ENCODE measurements at places on chromosomes 3 and 15.

DNA sequence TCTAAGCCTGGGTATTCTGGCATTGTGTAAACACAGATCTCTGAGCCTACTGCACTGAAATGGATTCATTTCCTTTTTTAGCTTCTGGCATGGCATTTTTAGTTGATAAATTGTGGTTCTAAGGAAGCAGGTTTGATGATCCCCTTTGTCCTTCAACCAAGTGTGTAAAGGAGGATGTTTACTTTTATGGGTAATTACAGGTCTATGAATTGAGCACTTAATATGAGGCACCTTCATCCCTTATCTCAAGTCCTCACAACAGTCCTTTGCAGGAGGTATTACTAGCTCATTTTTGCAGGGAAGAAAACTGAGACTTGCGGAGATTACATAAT lies 30.8 kb upstream of the ZBTB38 start:
- no peak for DNase-seq

DNA sequence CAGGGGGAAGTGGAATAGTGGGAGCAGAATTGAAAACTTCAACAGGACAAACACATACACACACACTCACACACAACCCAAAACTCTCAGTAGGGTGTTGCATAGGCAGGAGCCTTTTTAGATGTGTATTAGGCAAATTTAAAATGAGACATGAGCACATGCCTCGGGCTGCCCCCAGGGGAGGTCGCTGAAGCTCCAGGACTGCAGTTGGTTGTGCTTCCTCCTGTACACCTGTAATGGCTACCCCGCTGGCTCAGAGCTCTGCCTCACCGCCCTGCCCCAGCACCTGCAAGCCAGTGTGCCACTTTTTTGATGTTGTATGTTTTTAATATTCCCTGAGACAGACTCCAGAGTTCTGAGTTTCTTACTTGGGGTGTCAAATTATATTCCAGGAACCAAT lies 303.4 kb upstream of the NR2E3 start:
- DNase-seq: no peak

GRCh38 chr3:100562224-100562857 lies 47.1 kb upstream of the ADGRG7 start:
- DNase-seq: no peak

- no peak for DNase-seq
Observed at GRCh38 chr3:110495201-110495927, 576.3 kb upstream of the NECTIN3 start.

GRCh38 chr15:56871185-56871584 lies 47.3 kb upstream of the TCF12 start:
- DNase-seq: peak; percentile 74

- no peak for DNase-seq
Observed at GRCh38 chr3:156323466-156323865, 203.1 kb downstream of the KCNAB1 start.

DNA sequence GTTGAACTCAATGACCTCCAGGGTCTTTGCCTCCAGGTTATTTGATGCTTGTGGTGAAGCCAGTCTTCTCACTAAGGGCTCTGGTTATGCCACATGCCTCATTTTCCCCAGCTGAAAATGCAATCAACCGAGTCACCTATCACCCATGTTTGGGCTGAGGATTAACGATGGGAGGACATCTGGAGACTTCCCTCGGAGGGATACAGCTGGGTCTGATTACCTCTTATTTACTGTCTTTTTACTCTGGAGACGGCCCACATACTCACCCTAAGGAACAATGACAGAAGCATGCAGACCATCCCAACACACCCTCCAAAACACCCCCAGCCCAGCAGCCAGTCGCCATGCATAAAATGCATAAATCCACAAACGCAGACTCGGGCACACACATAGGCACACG lies 187.4 kb downstream of the OPA1 start:
- no peak for DNase-seq

DNA sequence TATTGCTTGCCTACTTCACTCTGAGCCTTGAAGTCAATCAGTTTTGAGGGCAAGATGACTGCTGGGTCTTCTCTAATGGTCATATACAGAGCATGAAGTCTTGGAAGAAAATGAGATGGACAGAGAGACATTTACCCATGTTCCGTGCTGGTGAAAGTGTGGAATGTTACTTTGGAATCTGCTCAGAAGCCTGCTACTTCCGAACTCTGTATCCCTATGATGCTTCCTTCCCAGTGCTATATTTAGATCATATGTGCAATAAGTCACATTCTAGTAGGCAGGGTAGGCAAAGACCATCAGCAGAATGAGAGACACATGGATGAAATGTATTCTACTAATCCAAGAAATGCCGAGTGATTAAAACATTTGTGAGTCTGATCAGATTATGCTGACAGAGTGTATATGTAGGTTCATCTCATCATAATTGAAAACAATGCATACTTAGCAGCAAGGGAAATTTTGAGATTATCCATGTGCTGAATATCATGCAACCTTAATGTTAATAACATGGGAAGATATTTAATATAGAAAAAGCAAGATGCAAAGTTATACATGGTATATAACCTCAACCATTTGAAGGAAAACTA lies 60.5 kb downstream of the RAB7A start:
- DNase-seq: no peak

DNA sequence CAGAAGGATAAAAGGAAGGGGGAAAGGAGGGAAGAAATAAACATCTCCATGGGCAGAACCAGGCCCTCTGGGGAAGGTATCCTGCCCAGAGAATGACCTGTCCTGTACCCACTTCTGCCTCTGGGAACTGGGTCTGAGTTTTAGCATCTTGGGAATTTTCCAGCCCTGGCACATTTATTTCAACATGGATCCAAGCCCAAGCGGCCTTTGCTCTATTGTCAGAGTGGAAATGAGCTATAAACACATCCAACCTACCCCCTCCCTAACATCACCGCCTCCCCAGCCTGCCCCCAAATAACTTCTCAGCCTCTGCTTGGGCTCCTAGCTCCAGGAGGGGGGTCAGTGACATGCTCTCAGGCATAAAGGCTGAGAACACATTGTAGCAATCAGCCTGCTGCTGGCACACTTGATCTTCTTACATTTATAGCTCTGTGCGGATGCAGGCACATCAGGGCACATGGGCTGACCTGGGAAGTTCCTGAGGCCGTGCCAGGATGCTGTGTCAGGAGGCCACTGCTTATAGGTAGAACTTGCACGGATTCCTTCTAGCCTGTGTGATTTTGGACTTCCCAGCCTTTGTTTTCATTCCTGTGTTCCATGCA lies 4.6 kb upstream of the OXTR start:
- no peak for DNase-seq

DNA sequence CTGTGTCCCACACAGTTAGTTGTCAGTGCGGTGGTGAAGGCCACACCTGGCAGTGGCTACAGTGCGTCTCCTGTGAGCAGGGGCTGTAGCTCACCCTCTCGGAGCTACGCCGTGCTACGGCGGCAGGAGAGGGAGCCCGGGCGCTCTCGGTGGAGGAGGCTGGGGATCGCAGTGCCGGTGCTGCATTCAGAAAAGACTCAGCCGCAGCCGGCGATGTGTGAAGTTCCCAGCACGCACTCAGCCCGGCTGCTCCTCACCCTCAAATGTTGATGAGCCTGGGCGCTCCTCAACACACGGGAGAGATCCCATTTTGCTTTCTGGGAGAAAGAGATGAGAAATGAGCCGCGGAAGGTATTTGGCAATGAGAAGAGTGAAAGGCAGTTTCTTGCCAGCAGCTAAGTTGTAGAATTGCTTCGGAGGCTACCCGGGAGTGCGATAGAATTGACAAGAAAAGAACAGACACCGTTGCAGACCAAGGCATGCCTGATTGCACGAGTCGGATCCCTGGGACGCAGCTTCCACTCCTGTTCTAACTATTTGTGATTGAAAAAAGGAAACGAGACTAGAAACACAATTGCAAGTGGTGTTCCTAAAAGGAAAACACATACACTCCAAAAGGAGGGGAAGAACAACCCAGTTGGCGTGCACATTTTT lies at the start of gene UNC13C:
TSS of gene UNC13C (plus strand) at position 189 of the 654 bp plus-strand sequence. CDS start 34,463 bp downstream, outside the sequence.
- DNase-seq: no peak

DNA sequence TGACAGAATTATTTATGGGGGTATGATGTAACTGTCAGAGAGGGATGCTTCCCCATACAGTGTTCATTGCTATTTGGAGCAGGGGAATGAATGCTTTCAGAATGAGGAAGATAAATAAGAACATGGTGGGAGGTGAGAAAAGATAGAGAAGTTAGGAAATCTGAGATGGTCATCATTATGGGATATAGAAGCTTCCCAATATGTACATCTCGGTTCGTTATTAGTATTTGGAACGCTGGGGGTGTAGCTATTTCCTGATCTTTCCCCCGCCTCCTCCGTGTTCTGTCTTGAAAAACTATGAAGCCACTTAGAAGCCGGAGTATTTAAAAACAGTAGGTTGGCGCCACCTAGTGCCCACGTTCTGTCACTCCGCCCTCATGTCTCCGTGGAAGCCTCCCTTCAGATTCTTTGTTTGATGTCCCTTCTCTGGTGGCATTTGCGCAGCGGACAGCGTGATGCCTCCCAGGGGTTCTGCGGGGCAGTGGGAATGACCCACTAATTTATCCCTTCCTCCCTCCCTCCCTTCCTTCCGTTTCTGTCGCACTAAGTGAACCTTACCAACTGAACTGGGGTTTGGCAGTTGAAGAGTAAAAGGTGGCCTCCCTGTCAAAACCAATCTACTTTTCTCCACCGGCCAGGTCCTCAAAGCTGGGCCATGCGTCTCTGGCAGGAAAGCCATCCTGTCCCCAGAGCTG lies 184.5 kb downstream of the FEZF2 start:
- DNase-seq: peak; percentile 28

DNA sequence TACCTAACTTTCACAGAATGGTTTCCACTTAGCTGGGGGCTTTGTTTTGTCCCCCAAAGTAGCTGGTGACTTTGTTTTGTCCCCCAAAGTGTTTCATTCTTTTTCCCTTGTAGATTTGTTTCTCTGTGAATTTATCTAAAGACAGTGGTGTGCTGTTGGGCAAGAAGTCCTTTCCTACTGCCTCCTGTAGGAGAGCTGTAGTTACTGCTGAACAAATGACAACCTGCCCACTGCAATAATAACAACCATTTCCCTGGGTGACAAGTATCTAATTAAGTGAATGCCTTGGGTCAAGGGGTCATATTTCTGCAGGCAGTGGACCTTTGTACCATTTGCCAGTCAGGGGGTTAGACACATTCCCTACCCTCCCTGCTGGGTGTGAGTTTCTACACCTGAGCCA lies 125.4 kb upstream of the BFSP2 start:
- DNase-seq: no peak

DNA sequence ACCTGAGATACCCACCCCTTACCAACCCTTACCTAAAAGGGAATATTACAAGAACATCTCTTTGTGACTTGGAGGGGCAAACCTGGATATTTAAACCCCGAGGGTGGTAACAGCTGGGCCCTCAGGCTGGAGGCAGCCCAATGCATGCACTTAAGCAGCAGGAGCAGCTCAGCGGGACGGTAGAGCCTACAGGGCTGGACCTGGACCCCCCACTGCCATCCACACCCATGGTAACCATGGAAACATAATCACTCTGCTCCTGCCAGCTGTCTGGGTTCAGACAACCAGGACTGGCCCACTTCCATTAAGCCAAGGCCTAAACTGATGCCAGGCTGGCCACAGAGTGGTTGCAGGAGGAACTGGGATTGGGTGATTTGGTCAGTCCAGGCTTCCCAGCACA lies 52.8 kb downstream of the ETFA start:
- no peak for DNase-seq

GRCh38 chr15:52436981-52437380 lies 91.7 kb downstream of the MYO5A start:
- no peak for DNase-seq

- no peak for DNase-seq
Observed at GRCh38 chr15:62320259-62320658, 155.2 kb upstream of the C2CD4B start.
